ENCODE measurements at places on chromosomes 7 and 10. TPM values are rescaled to one million over a fixed set of nuclear protein-coding genes. Genes with fewer than 3 reads are reported as not detected.

DNA sequence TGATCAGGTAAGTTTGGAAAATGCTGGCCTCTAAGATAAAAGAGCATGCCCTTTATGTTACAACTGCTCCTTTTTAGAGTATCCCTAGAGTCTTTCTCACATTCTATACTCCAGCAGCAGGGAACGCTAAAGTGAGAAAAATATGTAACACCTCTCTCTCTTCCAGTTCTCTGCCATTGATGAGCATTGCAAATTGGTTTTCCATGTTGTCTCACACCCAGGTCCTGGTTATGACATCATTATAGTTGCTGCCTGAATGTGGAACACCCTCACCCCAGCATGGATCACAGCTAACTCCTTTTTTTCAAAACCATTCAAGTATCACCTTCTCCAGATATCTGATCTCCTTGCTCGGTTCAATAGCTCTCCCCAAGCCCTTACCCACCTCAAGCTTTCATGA lies 84.4 kb downstream of the DGKI start:
- DNase-seq = no peak

- peak; percentile 59 for DNase-seq
These were observed 22.1 kb upstream of the CARD11 start for GRCh38 chr7:3065724-3066143.

- DNase-seq = no peak
These were observed 1.2 kb downstream of the GRIFIN start for GRCh38 chr7:2474813-2475677.

DNA sequence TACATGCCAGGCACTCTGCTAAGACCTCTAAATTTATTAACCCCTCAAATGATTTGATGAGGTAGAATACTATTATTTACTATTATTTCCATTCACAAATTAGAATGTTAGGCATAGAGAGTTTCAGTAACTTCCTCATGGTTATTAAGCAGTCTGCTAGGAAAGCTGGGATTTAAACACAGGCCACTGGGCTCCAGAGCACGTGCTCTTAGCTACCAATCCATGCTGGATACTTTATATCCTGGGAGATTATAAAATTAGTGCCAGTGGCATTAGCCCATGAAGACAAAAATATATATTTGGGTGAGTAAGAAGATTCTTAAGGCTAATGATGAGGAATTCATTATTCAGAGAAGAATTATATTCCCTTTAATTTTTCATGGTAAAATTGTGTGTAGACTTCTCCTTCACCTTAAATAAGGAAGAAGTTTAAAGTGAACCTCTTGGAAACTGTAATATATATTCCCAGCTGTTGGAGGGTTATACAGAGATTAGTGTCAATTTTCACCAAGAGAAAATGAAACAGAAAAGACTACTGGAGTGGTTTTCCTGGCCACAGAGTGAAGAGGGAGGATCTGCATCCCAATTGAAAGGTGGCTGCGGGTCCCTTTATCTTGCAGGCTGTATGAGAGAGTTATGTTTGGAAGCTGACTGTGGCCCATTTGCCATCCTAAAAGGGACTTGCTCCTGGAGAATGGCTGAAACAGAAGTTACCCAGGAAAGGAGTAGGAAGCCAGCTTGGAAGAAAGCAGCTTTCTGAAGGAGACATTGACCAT lies 334.3 kb upstream of the TEX47 start:
- no peak for DNase-seq

Gene WDR11
- total RNA-seq = 32.6 TPM

Gene CALY
- total RNA-seq = not detected

Gene SPDYE5
- not detected for total RNA-seq
